ENCODE measurements at places on chromosomes 12 and 14.
A peak's percentile ranks its signal among the peaks of the same experiment; 100 is the strongest.

DNA sequence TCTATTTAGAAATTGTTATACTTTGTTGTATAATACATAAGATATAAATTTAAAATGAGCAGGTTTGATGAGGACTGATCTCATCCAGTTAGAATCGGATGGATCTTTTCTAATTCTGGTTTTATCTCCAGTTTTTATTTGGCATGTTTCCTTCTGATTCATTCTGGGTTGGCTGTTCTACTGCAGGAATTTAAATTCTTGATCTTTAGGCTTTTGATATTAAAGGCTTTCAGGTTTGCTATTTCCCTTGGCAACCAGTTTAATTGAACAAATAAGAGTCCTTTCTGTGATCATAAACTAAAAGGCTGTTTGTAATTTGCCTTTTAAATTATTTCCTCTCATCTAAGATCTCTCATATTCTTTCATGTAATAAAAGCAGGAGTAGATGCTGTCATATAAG, 83.4 kb downstream of the PDE6H start:
- no peaks in the 10 kb centered on the region for H3K36me3 ChIP-seq
- no peaks in the 10 kb centered on the region for H3K27me3 ChIP-seq
- no peak overlapping the region for H3K4me3 ChIP-seq
- peaks cover 3% of the 10 kb centered on the region for H3K4me1 ChIP-seq
- no peak overlapping the region for H3K27ac ChIP-seq
- no peak for DNase-seq

GRCh38 chr12:4039931-4040330, 166.7 kb upstream of the PARP11 start:
- H3K27ac ChIP-seq: no peak overlapping the region
- no peaks in the 10 kb centered on the region for H3K36me3 ChIP-seq
- no peak overlapping the region for H3K4me3 ChIP-seq
- no peak for DNase-seq

GRCh38 chr12:110677206-110677911, 11.6 kb downstream of the HVCN1 start:
- peaks cover 23% of the 10 kb centered on the region for H3K4me1 ChIP-seq
- H3K27ac ChIP-seq: peak overlapping the region; percentile 16
- no peaks in the 10 kb centered on the region for H3K27me3 ChIP-seq
- peak overlapping the region; percentile 1 for H3K4me3 ChIP-seq
- DNase-seq: no peak
- no peaks in the 10 kb centered on the region for H3K36me3 ChIP-seq

DNA sequence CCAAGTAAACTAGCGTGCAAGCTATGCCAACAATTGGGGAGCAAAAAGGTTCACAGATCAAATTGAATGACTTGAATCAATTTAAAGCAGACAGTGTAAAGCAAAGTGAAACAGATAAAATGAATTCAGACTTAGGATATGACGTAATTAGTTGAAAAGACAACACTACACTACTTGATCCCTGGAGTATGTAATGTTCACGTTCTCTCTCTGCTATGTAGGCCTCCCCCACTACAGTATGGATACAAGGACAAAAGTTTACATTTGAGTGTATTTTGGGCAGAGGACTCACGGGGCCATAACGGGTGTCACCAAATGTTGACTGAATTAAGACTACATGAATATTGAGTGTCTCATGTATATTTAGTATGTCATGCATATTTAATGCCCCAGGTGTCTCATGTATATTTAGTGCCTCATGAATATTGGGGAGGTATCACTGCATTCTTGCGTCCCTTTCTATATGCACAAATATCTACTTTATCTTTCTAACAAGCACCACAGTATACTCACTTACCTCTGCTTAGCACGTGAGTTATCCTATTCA, 44.5 kb downstream of the RERGL start:
- H3K27ac ChIP-seq: no peak overlapping the region
- no peaks in the 10 kb centered on the region for H3K4me1 ChIP-seq
- no peaks in the 10 kb centered on the region for H3K36me3 ChIP-seq
- no peak overlapping the region for H3K4me3 ChIP-seq
- no peaks in the 10 kb centered on the region for H3K27me3 ChIP-seq

DNA sequence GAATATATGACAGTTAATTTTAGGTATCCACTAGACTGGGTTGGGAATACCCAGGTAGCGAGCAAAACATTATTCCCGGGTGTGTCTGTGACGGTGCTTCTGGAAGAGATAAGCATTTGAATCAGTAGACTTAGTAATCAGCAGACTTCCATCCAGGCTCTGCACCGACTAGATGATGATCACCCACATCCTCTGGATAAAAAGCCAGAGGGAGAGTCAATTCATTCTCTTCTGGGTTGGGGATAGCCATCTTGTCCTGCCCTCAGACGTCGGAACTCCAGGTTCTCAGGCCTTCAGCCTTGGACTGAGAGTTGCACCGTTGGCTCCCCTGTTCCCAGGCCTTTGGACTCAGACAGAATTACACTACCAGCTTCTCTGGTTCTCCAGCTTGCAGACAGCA, 168.0 kb downstream of the PHLDA1 start:
- H3K27ac ChIP-seq: no peak overlapping the region
- no peaks in the 10 kb centered on the region for H3K27me3 ChIP-seq
- H3K4me3 ChIP-seq: no peak overlapping the region
- no peaks in the 10 kb centered on the region for H3K4me1 ChIP-seq

- no peak overlapping the region for H3K27ac ChIP-seq
- no peaks in the 10 kb centered on the region for H3K36me3 ChIP-seq
- DNase-seq: peak; percentile 82
- peaks cover 39% of the 10 kb centered on the region for H3K4me1 ChIP-seq
Observed at GRCh38 chr12:57224973-57225679, 4.4 kb upstream of the SHMT2 start.

DNA sequence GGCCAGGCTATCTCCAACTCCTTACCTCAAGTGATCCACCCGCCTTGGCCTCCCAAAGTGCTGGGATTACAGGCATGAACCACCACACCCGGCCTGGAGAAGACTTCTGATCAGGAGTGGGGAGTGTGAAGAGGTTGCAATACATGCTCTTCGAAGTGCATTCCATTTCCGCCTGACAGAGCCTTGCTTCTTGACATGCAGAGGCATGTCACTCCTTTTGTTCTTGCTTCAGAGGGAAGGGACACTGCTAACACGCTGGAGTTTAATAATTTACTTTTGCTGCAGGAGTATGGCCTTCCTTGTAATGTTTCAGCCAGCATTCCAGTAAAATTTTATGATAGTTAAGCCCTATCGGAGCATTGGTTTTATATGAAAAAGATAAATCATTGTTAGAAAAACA, 74.9 kb downstream of the SLC25A47 start:
- H3K4me3 ChIP-seq: no peak overlapping the region
- H3K4me1 ChIP-seq: peaks cover 3% of the 10 kb centered on the region
- H3K27me3 ChIP-seq: no peaks in the 10 kb centered on the region
- H3K27ac ChIP-seq: no peak overlapping the region

DNA sequence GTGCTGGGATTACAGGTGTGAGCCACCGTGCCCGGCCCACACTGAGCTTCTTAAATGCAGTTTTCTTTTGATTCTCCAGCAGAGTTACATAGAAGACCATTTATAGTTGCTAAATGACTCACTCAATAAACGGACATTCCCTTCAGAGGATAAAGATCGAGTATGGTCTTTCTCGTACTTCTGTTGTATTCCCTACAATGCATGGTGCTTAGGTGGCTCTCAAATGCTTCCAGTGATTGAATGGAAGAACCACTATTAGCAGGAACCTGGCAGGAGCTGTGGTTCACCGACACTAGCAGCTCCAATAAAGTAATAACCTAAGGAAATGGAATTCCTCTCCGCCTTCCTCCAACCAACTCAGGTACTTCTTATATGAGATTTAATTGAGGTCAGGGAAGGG, 3.9 kb upstream of the GPRC5A start:
- H3K4me3 ChIP-seq: no peak overlapping the region
- H3K4me1 ChIP-seq: no peaks in the 10 kb centered on the region
- no peak for DNase-seq

DNA sequence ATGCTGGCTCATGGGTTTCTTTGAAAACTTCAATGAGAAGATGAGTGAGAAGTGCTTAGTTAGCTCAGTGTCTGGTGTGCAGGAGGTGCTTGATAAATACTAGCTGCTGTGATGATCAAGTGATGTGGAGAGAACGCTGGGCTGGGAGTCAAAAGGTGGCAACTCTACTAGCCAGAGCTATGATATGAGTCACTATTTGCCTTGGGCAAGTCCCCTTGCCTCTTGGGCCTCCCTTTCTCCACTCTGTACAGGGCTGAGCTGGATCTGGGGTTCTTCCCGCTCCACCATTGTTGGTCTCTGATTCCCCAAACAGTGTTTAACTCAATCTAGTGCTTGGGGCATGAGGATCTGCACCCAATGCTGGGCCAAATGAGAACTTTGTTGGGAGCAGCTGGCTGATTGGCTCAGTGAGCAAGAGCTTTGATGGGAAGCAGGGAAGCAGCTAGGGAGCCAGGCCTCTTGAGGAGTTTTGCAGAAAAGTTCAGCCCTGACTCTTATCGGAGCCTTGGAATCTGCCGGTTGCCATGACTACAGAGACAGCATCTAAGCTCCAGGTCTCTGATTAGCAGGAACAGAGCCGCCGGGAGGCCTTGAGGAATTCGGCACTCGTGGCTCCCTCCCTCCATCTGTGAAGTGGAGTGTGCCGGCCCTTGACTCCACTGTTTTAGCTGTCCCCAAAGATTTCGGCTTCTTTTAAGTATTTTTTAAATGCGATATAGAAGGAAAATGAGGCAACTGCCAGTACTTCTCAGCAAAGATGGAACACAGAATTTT, 82.1 kb upstream of the HSPB8 start:
- H3K27me3 ChIP-seq: no peaks in the 10 kb centered on the region
- H3K4me3 ChIP-seq: no peak overlapping the region
- H3K36me3 ChIP-seq: no peaks in the 10 kb centered on the region
- no peaks in the 10 kb centered on the region for H3K4me1 ChIP-seq
- DNase-seq: no peak
